Hepatic stellate cell (primary cell): ENCODE measurements at places on chromosomes 13 and 19.

DNA sequence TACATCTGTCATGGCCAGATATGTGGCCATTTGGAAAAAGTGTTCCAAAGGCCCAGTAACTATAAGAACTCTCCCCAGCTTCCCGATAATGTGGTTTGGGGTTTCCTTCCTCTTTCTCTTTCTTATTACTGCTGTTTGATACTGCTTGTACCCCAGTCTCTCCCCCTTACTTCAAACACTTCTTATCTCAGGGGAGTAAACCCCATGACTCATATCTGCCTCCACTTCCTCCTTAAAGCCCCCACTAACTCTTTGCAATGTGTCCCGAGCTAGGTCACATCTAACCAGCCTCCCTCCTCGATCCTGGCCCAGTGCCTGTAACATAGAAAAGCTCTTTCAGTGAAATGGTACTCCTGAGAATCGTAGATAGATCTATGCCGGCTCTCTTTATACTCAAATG lies 82.4 kb upstream of the STARD13 start:
- DNase-seq: no peak

DNA sequence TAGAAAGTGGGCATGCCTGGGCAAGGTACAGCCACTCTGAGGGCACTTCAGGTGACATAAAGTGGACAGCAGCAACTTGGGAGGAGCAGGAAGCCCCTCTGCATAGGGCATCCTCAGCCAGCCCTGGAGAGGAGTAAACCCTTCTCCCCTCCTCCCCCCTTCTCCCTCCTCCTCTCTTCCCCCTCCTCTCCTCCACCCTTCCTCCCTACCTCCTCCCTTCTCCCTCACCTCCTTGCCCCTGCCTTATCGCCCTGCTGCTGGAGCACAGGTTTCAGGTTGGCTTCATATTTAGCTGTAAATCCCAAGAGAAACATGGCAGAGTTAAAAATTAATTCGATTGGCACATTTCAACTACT lies 30.5 kb upstream of the ATP12A start:
- no peak for DNase-seq

- no peak for DNase-seq
These were observed 208.0 kb downstream of the LHFPL6 start for GRCh38 chr13:39394796-39395678.

DNA sequence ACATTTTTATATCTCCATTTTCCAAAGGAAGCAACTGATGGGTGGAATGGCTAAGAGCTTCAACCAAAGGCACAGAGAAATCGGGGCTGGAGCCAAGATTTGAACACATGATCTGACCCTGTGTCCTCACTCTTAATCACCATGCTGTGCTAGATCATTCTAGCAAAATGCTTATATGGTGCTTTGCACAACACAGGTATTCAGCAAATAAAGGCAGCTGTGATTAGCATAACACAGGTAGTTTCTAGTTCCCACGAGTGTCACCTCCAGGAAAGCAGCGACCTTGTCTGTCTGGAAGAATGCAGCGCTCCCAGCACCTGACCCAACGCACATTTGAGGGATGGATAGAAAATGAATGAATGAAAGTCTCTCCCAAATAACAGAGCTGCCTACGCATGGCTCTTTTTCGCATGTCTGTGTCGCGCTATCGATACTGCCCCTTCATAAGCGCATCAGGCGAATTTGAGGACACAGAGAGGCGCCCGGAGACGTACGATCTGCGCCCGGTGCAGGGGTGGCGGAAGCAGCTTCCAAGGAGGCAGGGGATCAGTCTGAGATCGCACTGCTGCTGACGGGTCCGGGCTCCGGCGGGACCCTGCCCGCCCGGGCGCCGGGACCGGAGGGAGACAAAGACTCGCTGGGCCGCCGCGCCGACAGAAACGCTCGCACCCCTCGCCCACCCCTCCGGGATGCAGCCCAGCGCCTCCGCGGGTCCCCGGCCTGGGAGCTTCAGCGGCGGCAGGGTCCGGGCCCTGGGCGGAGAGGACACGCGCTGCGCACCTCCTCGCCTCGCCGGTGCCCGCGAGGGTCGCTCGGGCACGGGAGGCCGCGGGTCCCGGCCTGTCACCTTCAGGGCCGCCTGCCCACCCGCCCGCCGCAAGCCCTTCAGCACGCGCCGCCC lies 609 bp downstream of the EPS15L1 start:
- peak; percentile 71 for DNase-seq

DNA sequence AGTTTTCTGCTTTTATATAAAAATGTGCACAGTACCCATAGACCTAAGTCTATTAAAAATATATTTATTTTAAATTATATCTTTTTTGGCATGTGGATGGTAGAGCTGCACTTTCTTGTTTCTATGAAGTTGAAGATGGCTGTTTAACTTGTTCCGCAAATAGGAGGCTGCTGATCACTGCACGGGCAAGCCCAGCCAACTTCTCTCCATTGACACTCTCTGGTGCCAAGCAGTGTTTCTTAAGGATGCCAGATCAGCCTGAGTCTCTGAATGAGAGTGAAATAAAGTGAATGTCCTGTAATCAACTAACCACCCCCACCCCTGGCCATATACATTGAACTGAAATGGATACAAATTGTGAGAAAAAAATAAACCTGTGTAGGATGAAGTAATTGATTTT lies 202.9 kb upstream of the KLHL1 start:
- no peak for DNase-seq

DNA sequence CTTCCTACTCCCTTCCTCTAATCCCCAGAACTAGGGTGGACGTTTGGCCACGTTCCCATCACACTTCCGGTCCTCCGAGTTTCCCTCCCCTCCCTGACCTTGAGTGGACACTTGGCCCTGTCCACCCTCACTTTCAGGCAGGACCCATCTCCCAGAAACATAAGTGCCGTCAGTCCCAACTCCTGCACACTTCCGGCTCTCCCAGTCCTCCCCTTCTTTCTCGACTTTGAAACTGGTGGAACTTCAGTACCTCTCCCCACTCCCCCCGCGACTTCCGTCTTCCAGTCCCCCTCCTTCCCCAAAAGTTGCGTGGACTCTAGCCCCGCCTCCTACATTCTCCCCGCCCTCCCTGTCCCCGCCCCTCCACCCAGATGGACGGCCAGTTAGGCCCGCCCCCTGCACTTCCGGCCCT lies 278 bp upstream of the ZNF274 start:
- no peak for DNase-seq

DNA sequence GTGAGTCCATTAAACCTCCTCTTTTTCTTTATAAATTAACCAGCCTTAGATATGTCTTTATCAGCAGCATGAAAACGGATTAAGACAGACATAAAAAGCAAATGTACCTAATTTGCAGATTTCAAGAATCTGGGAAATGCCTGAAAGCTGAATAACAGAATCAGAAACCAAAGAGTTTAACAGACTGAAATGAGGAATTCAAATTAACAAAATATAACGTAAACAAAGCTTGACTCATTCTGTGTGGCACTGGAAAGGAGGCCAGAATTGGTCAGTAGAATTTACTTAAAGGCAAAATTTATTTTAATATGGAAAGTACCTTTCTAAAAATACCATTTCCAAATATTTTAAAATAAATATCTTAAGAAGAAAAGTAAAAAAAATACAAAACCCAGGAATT lies 540.6 kb upstream of the HTR2A start:
- no peak for DNase-seq

- DNase-seq: no peak
These were observed 1.3 kb downstream of the FCGRT start for GRCh38 chr19:49513746-49514118.

DNA sequence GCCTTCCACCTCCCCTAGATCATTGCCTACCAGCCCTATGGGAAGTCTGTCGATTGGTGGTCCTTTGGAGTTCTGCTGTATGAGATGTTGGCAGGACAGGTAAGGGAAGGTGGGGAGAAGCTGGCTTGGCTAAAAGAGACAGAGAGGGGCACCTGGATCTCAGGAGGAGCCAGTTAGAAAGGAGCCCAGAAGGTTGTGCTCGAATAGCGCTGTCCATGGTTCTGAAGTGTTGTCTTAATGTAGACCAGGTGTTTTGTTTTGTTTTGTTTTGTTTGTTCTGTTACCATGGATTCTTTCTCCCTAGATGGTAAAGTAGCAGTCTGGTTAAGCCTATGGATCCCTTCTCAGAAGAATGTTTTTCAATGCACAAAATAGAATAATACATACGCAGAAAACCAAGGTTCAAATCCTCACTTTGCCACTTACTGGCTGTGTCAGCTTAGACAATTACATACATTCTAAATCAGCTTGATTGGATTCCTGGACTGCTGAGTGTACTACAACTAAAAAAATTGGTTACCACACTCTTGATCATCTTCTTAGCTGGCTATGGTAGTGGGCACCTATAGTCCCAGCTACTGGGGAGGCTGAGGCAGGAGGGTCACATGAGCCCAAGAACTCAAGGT lies 5.9 kb upstream of the CACNG7 start:
- no peak for DNase-seq

- no peak for DNase-seq
These were observed 621.0 kb downstream of the EFNB2 start for GRCh38 chr13:105914291-105915036.

- DNase-seq: no peak
These were observed 13.1 kb downstream of the TNFSF9 start for GRCh38 chr19:6543866-6544347.

- DNase-seq: no peak
These were observed 321.1 kb upstream of the EDNRB start for GRCh38 chr13:78239714-78240113.

DNA sequence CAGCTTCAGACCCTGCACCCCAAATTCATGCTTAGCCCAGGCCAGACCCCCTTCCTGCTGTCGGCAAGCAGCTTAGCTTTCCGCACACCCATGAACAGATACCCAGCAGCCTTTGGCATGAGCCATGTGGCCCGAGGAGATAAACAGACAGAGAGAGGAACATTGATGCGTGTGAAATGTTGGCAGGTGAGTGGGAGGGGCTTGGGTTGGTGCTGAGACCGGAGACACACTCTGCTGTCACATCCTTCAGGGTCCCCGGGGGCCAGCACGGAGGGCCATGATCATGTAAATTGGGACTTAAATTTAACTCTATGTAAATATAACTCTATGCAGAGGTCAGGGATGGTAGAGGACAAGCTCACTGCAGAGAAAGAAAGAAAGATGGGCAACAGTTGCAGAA lies 1.5 kb downstream of the CD22 start:
- no peak for DNase-seq

DNA sequence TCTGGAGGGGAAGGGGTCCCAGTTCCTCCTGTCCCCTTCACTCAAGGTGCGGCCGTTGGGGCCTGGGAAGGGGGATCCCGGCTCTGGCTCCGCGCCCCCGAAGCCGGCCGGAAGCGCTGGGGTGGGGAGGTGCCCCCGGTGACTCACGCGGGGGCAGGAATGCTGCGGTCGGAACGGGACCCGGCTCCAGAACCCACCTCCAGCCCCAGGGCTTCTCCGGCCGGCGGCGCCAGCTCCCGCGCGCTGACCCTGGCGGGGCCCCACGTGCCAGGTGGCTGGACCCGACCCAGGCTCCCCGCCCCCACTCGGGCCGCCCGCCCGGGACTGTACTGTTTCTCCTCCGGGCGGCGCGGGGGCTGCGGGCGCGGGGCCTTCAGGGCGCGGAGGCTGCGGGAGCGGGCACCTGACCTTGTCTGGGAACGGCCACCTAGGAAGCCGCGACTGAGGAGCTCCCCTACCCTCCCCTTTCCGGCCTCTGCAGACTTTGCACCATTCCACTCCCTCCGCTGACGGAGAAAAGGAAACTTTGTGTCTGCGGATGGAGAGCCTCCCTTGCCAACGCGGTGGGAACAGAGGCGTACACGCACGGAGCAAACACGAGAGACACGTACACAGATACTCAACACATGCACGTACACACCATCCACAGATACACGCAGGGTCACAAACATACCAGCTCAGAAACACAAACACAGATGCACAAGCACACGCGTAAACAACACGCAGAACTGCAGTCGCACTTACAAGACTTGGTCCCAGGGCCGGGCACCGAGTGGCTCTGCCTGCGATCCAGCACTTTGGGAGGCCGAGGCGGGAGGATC lies 7.2 kb downstream of the AXL start:
- peak; percentile 92 for DNase-seq

DNA sequence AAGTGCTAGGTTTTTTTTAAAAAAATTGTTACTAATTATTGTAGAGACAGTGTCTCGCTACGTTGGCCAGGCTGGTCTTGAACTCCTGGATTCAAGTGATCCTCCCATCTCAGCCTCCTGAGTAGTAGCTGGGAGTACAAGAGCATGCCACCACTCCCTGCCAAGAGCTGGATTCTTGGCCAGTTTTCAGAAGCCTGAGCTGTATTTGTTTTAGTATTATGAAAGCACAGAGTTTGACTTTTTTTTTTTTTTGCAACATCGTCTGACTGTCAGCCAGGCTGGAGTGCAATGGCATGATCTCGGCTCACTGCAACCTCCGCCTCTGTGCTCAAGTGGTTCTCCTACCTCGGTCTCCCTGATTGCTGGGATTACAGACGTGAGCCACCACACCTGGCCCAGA lies 7.0 kb downstream of the ARMC6 start:
- peak; percentile 49 for DNase-seq

DNA sequence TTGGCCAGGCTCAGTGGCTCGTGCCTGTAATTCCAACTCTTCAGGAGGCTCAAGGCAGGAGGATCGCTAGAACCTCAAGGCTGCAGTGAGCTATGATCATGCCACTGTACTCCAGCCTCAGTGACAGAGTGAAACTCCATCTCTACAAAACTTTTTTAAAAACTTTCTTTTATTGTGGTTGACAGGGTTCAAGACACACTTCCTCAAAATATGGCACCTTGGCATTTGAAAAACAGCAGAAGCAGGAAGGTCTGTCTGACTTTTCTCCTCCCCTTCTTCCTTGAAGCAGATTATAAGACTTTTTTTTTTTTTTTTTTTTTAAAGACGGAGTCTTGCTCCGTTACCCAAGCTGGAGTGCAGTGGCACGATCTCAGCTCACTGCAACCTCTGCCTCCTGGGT lies 100.3 kb downstream of the TM9SF2 start:
- DNase-seq: no peak

DNA sequence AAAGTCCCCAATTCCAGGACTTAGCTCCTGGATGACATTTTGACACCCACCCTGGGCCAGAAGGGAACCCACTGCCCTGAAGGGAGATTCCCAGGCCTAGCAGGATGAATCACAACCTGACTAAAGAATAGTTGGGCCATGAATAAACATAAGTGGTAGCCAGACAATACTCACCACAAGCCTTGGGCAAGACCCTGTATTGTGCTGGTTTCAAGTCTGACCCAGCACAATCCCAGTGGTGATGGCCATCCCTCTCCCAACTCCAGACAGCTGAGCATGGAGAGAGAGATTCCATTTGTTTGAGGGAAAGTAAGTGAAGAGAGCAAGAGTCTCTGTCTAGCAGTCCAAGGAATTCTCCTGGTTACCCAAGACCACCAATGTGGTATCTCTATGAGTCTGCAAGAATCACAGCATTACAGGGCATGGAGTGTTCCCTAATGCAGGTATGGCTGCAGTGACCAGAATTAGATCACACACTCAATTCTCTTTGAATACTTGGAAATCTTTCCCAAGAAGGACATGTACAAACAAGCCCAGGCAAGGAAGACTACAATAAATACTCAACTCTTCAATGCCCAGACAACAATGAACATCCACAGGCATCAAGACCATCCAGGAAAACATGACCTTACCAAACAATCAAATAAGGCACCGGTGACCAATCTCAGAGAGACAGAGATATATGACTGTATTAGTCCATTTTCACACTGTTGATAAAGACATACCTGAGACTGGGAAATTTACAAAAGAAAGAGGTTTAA lies 158.0 kb downstream of the VWA8 start:
- no peak for DNase-seq
